NB4 (cell line): ENCODE measurements at places on chromosomes 7 and 10.

GRCh38 chr7:40760293-40760964, 625.6 kb downstream of the SUGCT start:
- no peak for DNase-seq

GRCh38 chr7:98613601-98614425, 3.3 kb upstream of the NPTX2 start:
- DNase-seq, result peak; percentile 51

DNA sequence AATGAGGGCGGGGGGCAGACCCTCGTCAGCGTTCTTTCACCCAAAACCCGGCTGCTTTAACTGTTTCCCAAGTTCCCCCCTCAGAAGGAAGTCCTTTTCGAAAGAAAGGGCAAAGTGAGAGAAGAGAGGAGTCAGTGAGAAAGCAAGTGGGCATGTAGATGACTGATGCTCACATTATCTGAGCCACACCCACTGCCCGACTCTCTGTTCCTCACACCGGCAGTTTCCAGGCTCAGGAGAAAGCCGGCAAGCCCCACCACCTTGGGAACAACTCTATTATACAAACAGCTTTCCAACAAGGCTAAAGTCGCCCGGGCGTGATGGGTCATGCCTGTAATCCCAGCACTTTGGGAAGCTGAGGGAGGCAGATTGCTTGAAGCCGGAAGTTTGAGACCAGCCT, 23.1 kb downstream of the RCC1L start:
- no peak for DNase-seq

DNA sequence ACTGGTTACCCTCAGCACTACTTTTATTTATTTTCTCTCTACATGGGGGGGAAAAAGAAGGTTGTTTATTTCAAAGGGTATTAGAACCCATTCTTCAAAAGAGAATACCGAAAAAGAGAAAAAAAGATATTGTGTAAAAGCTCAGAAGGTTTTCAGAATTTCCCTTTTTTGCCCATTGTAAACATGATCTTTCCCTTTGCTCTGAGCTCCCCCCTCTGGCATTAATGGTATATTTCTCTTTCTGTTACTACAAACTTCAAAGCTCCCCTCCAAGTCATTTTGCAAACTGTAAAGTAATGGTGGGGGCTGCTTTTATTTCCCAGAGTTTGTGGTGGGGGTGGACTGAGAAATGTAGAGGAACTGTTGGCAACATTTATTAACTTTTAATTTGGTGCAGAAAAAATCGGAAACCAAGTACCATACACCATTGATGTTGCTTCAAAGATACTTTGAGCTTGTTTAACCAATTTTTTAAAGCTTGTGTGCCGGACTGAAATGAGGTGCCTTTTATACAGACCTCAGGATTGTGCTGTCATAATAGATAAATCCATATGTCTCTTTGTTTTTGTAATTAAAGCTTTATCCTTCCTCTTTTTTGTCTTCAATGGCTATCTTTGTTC, 181.5 kb downstream of the EXOC4 start:
- peak; percentile 53 for DNase-seq

- DNase-seq, result no peak
Measured at GRCh38 chr10:55630491-55631056, 730.5 kb downstream of the ZWINT start.

DNA sequence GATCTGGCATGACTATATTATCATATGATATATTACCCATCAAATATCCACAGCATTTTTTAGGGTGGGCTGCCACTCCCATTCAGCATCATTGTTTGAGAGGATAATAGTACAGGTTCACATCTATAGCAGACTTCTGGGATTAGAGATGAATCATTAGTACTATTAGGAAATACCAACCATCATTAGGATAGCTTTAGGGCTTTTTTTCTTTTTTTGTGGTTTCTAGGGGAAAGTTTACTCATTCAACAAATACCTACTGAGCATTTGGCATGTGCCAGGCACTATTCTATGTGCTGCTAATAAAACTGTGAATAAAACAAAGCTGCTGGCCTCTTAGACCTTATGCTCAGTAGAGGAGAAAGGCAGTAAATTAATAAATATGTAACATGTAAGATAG, 40.6 kb downstream of the NHLRC2 start:
- no peak for DNase-seq

GRCh38 chr10:104345941-104346340, 7.7 kb upstream of the ITPRIP start:
- no peak for DNase-seq

- DNase-seq, result no peak
Measured at GRCh38 chr7:30647589-30648364, 34.5 kb downstream of the CRHR2 start.

GRCh38 chr7:25967278-25968204, 184.5 kb upstream of the NFE2L3 start:
- DNase-seq, result peak; percentile 67

- peak; percentile 29 for DNase-seq
Measured at GRCh38 chr7:96663457-96663856, 46.2 kb downstream of the SEM1 start.

GRCh38 chr10:100448951-100449350, 13.9 kb upstream of the WNT8B start:
- no peak for DNase-seq

- peak; percentile 26 for DNase-seq
Measured at GRCh38 chr10:127907411-127908105, 655 bp downstream of the PTPRE start.

GRCh38 chr10:14474656-14475055, 143.9 kb upstream of the FRMD4A start:
- DNase-seq, result no peak

GRCh38 chr10:100104300-100104699, 22.6 kb upstream of the CPN1 start:
- peak; percentile 11 for DNase-seq

DNA sequence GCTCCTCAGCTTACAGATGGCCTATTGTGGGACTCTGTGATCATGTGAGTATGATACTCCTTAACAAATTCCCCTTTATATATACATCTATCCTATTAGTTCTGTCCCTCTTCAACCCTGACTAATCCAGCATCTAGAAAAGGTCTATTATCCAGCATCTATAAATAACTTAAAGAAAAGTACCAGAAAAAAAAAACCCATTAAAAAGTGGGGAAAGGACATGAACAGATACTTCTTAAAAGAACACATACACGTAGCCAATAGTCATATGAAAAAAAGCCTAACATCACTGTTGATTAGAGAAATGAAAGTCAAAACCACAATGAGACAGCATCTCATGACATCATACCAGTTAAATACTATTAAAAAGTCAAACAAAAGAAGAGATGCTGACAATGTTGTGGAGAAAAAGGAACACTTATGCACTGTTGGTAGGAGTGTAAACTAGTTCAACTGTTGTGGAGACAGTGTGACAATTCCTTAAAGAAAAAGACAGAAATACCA, 549.5 kb upstream of the GRM3 start:
- no peak for DNase-seq

DNA sequence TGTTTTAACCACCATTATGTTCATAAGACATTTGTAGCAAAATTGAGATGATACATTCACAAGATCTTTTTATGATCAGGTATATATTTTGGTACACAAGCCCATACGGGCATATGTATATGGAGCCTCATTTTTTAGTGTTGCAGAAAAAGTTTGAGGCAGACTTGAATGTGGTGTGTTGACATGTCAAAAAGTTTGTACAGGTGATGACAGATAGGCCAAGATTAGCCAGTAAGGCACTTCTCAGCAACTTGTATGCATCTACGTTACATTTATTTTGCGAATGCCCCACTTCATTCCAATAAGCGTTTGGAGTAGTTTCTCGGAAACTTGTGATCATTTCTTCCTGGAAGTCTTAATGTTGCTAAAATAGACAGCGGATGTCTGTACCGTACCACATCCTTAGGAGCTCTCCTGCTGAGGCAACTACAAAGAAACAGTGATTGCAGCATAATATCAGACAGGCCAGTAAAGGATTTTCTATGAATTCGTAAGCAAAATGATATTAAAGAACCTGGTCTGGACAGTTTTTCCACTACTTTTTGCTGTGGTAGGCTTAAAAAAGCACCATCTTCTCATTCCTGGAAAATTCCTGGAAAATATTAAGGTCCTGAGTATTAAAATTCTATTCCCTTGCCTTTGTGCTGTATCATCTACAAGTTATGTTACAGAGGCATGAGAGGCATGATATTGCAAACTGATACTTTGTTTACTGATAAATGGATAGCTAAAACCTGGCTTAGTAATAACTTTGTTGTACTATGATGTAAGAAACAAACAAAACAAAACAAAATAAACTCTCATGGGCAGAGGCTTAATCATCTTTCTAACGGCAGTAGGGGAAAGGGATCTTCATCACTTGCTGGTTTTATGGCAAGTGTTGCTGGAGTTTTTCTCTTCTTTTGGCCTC, 153.6 kb downstream of the HDAC9 start:
- DNase-seq, result no peak

GRCh38 chr7:66443946-66444345, 184.7 kb upstream of the KCTD7 start:
- peak; percentile 65 for DNase-seq

- DNase-seq, result peak; percentile 94
Measured at GRCh38 chr10:73889014-73889413, 14.7 kb upstream of the CAMK2G start.

- no peak for DNase-seq
Measured at GRCh38 chr10:66102756-66103155, 823.1 kb upstream of the LRRTM3 start.
